ENCODE measurements at places on chromosomes 6 and 20.

DNA sequence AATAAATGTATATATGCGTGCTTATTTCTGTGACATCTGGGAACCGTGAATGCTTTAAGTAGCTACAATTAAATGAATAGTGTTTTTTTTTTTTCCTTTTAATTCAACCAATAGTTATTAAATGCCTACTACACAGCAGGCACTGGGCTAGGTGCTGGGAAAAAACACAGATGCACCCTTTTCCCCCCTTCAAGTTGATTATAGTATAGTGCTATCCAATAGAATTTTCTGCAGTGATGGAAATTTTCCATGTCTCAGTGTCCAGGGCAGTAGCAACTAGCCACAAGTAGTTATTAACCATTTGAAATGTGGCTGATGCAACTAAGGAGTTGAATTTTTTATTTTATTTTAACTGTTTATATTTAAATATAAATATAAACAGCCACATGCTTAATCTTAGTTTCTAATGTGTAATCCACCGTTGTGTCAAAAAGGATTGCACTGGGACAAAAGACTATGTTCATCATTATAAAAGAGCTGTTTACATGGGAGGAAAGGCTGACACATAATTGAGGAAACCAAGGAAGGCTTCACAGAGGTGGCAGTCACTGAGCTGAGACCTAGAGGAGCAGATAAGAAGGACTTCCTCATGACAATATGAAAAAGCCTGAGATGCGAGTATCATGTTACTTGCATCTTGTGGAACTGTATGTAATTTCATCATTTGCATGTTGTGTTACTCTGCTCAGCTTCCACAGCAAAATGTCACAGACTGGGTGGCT is 261.2 kb upstream of the PLCB4 start:
- DNase-seq, result peak; percentile 49

DNA sequence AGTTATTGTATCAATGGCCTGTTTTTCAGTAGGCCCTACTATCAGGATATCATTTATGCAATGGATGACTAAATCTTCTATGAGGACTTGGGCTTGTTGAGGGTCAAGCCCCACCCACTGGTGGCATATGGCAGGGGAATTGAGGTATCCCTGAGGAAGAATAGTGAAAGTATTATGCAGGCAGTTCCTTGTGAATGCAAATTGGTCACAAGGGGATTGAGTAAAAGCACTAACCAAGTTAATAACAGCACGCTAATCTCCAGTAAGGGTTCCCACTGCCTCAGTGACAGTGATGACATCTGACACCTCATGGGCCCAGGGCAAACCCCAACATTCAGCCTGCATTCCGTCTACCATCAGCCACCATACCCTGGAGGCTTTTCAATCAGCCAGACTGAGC is 14.9 kb downstream of the BPIFA1 start:
- DNase-seq, result no peak

DNA sequence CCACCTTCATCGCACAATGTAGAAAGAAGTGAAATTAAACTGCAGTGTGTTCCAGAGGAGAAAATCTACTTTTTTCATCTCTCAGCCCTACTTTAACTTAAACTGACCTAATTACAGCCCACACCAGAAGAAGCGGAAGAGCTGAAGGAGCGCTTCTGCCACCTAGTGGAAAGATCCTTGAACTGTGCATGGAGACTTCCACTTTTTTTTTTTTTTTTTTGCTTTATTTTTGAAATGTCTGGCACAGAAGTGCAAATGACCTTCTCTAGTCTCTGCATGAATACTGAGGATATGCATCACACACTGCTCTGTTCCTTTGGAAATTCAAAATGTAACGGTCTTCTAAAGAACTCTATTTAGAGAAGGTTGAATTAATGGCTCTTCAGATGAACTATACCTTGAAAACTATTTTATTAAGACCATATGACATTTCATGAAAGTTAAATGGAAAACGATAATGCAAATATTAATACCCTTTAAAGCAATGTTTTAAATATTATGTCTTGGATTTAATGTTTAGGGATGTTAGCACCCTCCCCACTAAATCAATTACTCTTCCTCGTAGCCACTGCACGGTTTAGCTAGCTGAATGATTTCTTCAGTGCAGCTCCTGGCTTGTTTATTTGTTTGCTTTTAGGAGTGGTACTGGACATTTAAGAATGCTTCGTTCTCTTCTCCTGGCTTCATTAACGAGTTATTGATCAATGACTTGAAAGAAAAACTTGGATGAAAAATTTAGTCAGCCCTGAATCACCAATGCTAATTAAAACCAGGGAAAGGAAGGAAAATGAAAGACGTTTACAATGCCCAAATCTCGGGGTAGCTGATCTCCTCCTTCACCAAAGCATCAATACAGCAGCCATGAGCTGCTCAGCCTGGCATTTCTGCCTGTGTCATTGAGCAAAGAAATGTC is 569.6 kb upstream of the GJE1 start:
- peak; percentile 90 for DNase-seq

DNA sequence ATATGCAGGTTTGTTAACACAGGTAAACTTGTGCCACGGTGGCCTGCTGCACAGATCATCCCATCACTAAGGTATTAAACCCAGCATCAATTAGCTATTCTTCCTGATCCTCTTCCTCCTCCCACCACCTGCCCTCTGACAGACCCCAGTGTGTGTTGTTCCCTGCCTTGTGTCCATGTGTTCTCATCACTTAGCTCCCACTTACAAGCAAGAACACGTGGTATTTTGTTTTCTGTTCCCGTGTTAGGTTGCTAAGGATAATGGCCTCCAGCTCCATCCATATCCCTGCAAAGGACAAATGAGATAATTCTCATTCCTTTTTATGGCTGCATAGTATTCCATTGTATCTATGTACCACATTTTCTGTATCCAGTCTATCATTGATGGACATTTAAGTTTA is 294.0 kb downstream of the PKHD1 start:
- no peak for DNase-seq

GRCh38 chr6:56235245-56235644 is 12.1 kb downstream of the COL21A1 start:
- no peak for DNase-seq

GRCh38 chr6:166317261-166318212 is 9.3 kb upstream of the PRR18 start:
- DNase-seq, result no peak

DNA sequence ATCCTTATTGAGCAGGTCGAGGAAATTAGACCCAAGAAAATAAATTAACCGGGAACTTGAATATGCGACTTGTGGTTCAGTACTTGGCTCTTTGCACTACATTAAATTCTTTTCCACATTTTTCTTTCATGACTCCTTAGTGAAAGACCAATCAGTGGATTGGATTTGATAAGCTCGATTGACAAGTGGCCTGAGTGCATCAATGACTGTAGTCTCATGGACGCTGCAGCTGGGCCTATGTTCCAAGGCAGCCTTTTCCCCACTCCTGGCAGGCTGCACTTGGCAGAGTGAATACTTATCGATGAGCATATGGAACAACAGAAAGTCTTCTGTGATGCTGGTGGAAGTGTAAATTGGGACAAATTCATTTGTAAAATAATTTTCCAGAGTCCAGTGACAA is 210.8 kb upstream of the EXOC2 start:
- DNase-seq, result no peak

GRCh38 chr6:12258591-12259075 is 31.5 kb upstream of the EDN1 start:
- no peak for DNase-seq

- DNase-seq, result no peak
Measured at GRCh38 chr6:140653506-140653905, 1279.1 kb upstream of the CITED2 start.

DNA sequence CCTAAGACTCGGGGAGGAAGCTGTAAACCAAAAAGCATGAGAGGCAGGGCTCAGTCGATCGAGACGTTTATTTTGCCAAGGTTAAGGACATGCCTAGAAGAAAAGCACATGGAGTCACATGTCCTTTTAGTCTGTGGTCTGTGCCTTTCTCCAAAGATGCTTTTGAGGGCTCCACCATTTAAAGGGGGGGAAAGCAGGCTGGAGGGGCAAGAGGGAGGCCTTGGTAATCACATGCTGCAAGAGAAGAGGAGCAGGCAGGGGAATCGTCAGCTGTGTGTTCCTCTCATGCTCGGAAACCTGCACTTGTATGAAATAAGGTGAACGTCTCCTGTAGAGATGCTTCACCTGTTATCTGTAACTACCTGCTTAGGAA is 9.1 kb upstream of the YTHDF1 start:
- no peak for DNase-seq

- peak; percentile 9 for DNase-seq
Measured at GRCh38 chr6:24922170-24922569, 13.6 kb downstream of the RIPOR2 start.

- no peak for DNase-seq
Measured at GRCh38 chr20:61830241-61830930, 235.3 kb downstream of the TAF4 start.

DNA sequence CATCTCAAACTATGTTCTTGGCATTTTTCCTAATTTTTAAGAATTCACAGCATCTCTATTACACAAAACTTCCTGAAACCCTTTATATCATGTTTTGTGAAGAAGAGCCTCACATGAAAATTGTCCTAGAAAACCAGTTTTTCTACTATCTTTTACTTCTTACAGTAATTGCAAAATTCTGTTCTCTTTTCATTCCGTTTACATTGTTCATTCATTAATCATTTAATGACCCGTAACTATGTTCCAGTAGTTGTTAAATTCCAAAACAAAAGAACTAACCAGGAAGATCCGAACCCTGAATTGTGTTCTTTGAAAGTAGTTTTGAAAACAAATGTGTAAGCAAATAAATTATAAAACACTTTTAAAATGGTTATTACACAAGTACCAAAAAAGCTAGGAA is 597.0 kb downstream of the EYS start:
- no peak for DNase-seq

- no peak for DNase-seq
Measured at GRCh38 chr6:158056355-158056754, 74.7 kb downstream of the SYNJ2 start.
